COR-L47 (cell line): ENCODE measurements at places on chromosomes 1 and 21.

DNA sequence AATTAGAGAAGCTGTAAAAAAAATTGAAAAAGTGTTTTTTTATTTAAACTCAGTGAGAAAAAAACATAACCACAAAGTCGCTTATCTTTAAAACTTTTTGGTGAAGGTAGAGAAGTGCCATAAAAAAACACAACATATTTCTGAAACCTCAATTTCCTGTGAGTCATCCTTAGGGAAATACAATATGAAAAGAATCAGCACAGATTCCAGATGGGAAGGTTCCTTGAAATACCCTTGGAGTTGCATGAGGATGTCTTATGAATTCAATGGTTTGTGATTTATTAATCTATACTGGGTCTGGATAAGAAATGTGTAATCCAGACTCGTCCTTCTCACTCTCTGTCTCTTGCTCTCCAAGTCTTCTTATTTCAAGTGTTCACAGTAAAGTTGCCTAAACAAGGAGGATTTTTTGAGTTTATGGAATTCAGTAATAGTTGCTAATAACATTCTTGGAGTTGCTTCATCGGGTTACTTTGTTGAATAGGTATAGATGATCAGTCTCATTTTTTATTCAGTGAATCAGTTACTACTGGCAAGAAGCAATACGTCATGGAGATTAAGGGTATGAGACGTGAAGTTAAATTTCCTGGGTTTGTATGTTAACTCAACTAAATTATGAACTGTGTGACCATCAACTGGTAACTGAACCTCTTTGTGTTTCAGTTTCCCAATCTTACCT is 191.4 kb downstream of the KCNK2 start:
- no peak for DNase-seq

- no peak for DNase-seq
These were observed 153.4 kb downstream of the NRIP1 start for GRCh38 chr21:14911351-14911750.

DNA sequence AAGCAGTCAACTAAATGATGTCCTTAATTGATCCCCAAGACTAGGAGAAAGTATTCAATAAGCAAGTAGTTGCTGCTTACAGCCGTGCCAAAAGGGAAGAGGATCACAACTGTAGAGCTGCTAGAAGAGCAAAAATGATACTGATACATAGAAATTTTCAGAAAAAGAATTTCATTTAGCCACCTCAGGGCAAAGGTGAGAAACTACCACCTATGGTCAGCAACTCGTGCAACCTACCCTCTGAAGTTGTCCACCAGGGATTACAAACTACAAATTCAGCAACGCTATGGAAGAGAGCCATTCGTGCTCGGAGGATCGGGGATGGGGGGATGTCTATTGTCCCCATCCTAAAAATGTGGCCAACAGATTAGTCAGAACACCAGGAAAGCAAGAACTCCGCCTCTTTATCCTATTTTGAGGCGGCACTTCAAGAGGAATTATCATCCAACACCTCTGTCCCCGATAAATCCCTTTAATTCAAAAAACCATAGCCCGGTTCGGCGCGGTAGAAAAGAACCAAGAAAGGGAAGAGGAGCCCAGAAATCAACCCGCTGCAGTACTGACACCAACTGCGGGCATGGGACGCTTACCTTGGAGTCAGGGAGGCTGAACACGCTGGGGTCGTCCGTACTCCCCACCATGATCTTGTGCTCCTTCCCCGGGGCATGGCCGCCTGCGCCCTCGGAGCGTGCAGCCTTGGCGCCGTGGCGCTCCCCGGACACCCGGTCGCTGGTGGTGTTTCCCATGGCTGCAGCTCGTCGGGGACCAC is 687 bp downstream of the PRKAB2 start:
- DNase-seq = no peak

- DNase-seq = no peak
These were observed 67.1 kb downstream of the FOXJ3 start for GRCh38 chr1:42267904-42268303.

GRCh38 chr1:102241431-102242338 is 245.0 kb upstream of the OLFM3 start:
- DNase-seq = no peak
